ENCODE measurements at places on chromosomes 4 and X. TPM values are rescaled to one million over a fixed set of nuclear protein-coding genes. Genes with fewer than 3 reads are reported as not detected.

Gene TCEAL8
- 55.8 TPM for total RNA-seq

Gene HPF1
- 22.5 TPM for total RNA-seq

Gene TMPRSS11D
- not detected for total RNA-seq

DNA sequence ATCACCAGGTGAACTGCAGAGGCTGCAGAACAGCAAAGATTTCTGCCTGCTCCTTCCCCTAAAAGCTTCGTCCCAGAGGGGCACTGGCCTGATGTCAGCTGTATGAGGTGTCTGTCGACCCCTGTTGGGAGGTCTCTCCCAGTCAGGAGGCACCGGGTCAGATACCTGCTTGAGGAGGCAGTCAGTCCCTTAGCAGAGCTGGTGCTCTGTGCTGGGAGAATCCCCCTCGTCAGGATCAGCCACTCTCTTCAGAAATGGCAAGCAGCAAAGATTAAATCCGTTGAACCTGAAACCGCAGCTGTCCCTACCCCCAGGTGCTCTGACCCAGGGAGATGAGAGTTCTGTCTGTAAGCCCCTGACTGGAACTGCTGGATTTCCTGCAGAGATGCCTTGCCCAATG, 1166.3 kb upstream of the ADGRL3 start:
- DNase-seq, result no peak

GRCh38 chr4:34202154-34202553, 2042.2 kb downstream of the ARAP2 start:
- DNase-seq, result no peak
